ENCODE measurements at places on chromosomes 5 and 9. TPM values are rescaled to one million over a fixed set of nuclear protein-coding genes. Genes with fewer than 3 reads are reported as not detected.

EIF4E1B gene
- total RNA-seq = not detected

TTC39B gene
- total RNA-seq = 9.2 TPM

ST8SIA4 gene
- total RNA-seq = 2.4 TPM

ENTPD2 gene
- total RNA-seq = not detected

FOXD4 gene
- not detected for total RNA-seq

CDK7 gene
- 37.2 TPM for total RNA-seq

CCDC192 gene
- not detected for total RNA-seq

PCDHB4 gene
- 0.18 TPM for total RNA-seq

ADAMTSL2 gene
- 52.5 TPM for total RNA-seq

OGN gene
- total RNA-seq = 0.49 TPM

NPR3 gene
- 21.8 TPM for total RNA-seq

INSYN2B gene
- total RNA-seq = 15.7 TPM

GZMA gene
- not detected for total RNA-seq

LCN12 gene
- not detected for total RNA-seq

ADGRD2 gene
- not detected for total RNA-seq

CDHR2 gene
- total RNA-seq = not detected

ADGRV1 gene
- not detected for total RNA-seq

SPINK6 gene
- total RNA-seq = not detected

BAG1 gene
- 17.8 TPM for total RNA-seq
